ENCODE measurements at places on chromosomes 1 and 21.

GRCh38 chr1:34128186-34128889, 36.7 kb downstream of the CSMD2 start:
- DNase-seq = no peak

GRCh38 chr1:17305576-17306095, 2.4 kb upstream of the PADI4 start:
- no peak for DNase-seq

GRCh38 chr1:33985656-33986055, 121.8 kb downstream of the HMGB4 start:
- no peak for DNase-seq

GRCh38 chr1:224623310-224623714, 7.2 kb downstream of the CNIH3 start:
- no peak for DNase-seq

- DNase-seq = peak; percentile 86
Measured at GRCh38 chr1:173868266-173869020, at the start of gene ZBTB37. Gene ZBTB37, plus strand, starts transcription at chr1:173868380. Its CDS starts 1,846 bp downstream, at chr1:173870226.

DNA sequence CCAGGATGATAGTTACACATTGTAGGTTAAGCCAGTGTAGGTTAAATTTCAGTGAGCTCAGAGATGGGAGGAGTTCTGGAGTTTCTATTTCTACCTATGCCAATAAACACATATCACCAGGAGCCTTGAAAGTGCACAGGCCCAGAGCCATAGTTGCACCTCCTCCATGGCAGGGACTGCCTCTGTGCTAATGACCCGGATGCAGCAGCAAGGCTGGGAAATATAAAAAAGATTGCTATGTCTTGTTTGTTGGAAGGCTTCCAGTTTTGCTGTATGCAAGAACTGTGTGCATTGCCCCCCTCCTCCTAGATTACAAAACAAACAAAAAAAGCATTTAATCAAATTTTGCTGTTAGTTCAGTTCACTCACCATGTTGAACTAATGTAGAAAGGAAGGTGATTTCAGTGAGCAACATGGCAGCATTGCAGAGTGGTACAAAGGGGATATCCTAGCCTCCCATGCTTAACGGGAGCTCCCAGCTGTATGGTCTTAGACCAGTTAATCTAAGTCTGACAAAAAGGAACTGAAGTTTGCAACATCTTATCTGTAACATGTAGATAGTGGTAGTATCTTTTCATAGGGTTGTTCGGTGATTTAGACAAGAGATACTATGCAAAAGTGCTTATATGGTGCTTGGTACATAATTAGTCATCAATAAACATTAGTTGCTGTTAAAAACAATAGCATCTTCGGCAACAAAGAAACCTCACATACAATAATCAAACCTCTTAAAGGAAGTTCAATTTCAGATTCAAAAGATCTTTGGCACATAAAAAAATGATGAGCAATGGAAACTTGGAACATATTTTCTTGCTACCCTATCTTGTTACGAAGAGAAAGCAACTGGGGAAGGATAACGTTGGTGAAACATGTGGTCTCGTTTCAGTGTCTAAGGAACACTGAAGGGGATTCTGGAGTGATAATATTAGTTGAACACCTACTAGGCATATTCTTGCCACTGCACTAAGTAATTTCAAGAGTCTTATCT, 309.5 kb downstream of the ASTN1 start:
- no peak for DNase-seq

DNA sequence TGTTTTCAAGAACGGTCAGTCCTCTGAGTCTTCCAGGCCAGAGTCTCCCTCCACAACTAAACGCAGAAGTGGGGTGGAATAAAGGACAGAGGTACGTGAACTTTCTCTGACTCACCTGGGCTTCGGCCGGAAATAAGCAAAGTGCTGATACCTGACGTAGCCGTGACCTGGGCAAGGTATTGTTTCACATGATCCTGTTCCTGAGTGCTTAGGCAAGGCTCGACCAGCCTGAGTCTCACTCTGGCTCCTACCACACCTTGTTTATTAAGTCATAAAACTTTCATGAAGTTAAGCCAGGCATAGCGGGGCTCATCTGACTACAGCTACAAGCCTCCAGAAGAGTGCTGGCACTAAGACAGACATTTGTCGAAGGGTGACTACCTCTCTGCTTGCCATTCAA, 327.5 kb downstream of the SETD4 start:
- no peak for DNase-seq

DNA sequence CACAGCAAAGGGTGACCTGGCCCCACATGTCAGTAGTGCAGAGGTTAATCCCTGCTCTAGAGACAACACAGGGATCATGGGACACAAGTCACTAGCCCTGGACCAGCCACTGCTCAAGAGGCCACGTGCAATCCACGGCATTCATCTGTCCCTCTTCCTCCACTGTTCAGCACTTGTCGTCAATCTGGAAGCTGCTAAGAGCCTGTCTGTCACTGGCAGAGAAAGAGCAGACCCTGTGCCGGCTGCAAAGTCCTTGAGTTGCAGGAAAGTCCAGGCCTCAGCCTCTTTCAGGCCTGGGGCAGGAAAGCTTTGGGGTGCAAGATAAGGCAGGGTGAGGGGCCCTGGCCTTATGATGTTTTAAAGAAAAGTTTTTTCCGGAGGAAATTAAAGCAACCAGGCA, 16.7 kb downstream of the CELA2B start:
- DNase-seq = no peak

DNA sequence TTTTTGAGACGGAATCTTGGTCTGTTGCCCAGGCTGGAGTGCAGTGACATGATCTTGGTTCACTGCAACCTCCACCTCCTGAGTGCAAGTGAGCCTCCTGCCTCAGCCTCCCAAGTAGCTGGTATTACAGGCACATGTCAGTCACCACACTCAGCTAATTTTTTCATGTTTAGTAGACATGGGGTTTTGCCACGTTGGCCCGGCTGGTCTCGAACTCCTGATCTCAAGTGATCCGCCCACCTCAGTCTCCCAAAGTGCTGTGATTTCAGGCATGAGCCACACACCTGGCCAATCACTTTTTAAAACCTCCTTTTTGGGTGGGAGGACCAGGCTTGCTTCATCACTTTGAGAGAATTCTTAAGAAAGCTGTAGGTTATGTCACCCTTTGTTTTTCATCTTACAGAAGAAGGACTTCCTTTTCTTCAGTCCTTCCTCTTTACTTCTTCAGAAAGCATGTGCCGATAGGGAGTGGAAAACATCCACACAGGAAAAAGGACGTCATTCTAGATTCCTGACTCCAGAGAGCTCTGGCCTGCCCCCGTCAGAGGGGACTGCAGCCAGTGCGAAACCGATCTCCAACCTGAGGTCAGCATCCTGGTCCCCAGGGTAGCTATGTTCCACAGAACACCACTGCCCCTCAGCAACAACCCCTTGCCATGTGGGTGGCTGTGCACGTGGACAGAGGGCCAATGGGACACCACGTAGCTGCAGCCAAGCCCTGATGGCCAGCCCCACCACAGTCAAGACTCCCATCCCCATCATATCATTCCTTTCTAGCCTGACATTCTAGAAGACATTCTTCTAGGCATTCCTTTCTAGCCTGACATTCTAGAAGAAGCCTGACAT, 21.9 kb downstream of the NCF2 start:
- DNase-seq = no peak

DNA sequence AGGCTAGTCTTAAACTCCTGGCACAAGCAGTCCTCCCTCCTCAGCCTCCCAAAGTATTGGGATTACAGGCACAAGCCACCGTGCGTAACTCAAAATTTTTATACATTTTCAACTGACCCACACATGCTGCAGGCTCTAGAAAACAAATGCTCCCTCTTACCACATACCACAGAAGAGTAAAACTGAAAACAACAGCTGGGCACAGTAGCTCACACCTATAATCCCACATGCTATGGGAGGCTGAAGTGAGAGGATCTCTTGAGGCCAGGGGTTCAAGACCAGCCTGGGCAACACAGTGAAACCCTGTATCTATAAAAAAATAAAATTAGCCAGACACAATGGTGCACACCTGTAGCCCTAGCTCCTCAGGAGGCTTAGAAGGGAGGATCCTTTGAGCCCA, 56.7 kb downstream of the AKT3 start:
- DNase-seq = no peak

DNA sequence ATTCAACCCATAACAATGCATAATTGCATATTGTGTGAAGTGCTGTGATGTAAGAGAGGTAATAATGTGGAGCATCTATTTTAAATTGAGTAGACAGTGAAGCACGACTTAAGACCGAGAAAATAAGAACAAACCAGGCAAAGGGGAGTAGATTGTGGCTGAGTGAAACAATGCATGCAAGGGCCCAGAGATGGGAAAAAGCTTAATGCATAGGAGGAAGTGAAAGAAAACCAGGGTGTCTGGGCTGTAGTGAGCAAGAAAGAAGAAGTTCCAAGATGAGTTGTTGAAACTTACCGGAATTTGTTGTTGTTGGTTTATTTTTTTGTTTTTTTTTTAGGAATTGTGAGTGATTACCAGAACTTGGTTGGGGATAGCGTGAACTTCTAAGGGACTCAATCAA, 104.7 kb downstream of the SNX7 start:
- DNase-seq = no peak

- no peak for DNase-seq
Measured at GRCh38 chr1:20359451-20360330, 69.0 kb downstream of the VWA5B1 start.

DNA sequence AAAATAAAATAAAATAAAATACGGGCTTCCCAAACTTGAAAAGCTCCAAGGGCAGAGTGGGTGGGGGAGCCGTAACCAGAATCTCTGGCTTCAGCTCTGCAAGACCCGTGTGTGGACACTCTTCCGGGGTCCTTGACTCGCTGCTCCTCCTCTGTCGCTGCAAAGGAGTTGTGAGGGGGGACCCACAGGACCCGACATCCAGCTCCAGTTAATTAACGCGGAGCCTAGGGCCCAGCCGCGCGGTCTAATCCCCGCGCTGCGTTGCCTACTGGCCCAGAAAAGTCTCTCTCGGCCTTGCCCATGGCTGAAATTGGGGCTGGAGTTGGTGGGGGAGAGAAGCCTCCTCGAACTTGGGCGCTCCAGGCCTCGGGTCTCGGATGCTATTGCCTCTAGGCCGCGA, 1.8 kb downstream of the LMX1A start:
- no peak for DNase-seq

DNA sequence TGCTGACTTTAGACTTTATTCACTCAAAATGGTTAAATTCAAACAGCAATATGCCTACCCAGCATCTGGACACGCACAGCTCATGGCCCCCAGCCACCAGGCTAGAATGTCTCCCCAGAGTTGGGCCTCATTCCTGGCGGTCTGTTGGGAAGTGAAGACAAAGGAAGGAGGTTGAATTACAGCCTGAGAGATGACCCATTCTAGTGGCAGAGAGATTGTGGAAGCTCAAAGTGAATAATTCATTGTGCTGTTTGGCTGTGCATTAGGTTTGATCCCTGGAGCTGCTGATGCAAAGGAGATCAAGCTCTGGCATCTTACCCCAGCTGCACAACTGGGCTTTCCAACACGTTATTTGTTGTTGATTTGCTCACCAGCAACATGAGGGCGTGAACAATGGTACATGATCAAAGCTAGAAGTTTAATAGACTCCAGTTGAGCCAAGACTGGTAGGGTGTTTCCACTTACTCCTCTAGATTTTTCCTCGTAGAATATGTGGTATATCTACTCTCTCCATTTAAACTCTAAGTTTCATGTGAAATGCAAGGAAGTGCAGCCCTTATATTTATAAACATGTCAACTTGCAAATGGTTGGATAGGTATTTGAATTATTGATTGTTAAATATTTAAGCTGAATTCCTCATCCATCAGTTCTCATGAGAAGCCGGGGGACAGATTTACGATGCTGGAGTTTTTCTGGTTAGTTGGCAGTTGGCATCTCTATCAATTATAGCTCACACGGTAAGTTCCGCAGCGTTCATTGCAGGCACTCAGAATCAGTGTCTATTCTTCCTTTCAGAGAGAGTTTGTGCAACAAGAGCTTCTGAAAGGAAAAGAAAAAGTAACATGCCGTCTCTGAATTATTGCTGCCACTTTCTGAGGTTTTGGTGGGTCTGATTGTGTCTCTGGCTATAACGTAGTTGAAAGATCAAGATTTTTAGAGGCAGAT, 222.7 kb downstream of the TM2D1 start:
- no peak for DNase-seq

DNA sequence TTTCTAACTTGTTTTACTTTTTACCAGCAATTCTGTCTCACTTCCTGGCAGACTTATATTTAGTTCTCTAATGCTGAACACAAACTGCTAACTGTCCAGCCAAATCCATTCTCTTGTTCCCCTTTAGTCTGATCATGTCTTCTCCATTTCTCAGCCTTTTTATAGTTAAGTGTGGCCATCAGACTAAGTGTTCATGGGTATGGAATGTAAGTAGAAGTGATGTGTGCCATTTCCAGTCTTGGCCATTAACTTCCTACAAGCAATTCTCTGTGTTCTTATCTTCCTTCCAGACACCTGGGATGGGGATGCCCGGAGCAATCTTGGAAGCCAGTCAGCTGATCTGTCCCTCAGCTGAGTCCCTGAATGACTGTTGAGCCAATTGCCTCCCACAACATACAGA, 165.8 kb downstream of the ST6GALNAC3 start:
- no peak for DNase-seq

DNA sequence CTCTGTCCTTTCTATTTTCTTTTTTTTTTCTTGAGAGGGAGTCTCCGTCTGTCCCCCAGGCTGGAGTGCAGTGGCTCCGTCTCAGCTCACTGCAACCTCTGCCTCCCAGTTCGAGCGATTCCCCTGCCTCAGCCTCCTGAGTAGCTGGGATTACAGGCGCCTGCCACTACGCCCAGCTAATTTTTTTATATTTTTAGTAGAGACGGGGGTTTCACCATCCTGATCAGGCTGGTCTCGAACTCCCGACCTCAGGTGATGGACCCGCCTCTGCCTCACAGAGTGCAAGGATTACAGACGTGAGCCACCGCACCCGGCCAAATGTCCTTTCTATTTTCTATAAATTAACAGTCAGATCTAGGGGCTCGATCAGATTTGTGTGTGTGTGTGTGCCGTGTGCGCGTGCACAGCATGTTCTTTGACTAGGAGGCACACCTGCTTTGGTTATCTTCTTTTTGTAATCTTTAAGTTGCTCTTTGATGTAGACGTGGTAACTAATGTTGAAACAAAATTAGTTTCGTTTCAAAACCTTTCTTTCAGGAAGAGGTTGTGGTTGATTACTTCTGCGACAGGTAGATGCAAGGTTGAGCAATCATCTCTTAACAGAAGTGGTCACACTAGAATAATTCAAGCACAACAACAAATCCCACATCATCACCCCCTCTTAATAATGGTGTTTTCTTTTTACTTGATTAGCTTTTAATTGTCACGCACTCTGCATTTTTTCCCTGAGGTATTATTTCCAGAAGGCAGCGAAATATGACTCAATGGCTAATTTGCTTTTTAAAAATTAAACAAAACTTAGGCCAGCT, 779 bp upstream of the DEGS1 start:
- no peak for DNase-seq

DNA sequence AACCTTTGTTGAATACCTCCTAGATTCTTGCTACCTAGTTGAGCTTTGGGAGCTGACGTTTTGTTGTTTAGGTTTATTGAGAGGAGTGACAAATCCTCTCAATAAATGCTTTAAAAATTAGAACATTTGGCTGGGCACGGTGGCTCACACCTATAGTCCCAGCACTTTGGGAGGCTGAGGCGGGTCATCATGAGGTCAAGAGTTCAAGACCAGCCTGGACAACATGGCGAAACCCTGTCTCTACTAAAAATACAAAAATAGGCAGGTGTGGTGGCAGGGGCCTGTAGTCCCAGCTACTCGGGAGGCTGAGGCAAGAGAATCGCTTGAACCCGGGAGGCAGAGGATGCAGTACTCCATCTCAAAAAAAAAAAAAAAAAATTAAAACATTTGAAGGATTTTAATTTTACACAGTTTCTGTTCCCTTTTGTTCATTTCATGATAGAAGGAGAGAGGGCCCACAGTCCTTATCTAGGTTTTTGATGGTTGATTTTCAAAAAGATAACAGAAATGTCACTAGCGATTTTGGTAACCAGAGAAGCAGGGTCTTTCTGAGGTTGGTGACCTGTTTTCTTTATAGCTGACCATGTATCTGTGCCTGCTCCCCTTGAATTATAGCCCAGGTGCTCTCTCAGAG, 44.2 kb upstream of the PIGV start:
- DNase-seq = no peak

Measured in stimulated activated CD8-positive, alpha-beta memory T cell treated with anti-CD3 and anti-CD28 coated beads, Interleukin-7, amount 100 ng/mL, for 24 hours (primary cell).